ENCODE measurements at places on chromosomes 2 and 18. TPM values are rescaled to one million over a fixed set of nuclear protein-coding genes. Genes with fewer than 3 reads are reported as not detected.
A peak's percentile ranks its signal among the peaks of the same experiment; 100 is the strongest.

GRCh38 chr18:12839526-12840196 is 44.4 kb downstream of the PTPN2 start:
- DNase-seq: no peak

GRCh38 chr18:2716394-2717326 is 61.1 kb downstream of the SMCHD1 start:
- DNase-seq: no peak

DNA sequence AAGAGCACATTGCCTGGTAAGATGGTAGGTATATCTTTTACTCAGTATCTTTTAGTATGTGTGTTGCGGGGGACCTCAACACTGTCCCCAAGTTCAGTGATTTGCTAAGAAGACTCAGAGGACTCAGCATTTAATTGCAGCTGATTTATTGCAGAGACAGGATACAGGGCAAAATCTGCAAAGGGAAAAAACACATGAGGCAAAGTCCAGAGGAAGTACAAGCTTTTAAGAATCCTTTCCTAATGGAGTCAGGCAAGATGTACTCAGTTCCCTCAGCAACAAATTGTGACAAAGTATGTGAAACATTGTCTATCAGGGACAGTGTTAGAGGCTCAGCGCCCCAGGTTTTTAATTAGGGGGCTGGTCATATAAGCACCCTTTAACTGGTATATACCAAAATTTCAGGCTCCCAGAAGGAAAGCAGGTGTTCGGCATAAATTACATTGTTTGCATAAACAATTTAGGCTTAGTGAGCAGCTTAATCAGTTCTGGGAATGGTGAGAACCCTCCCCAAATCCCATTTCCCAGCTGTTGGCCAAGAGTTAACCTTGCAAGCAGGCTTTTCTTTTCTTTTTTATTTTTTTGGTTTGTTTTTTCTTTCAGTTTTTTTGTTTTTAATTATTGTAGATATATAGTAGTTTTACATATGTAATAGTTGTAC is 41.7 kb downstream of the RAB3GAP1 start:
- no peak for DNase-seq

DNA sequence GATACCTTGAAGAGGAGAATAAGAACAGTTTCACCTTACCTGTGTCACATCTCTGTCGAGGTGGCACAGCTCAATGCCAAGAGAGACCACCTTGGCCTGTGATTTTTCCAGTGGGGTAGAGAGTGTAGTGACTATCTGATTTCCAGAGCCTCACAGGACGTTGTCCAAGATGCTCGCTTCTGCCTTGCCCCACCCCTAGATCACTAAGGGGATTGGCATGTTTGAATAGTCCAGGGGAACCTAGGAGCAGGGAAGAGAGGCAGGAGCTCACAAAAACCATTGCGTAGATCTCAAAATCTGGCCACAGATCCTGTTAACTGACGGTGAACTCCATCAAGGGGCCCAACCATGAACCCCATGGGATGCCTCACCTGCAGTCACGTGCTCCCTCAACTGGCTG is 24.2 kb downstream of the TMEM178A start:
- no peak for DNase-seq

COLEC12 gene
- total RNA-seq: 2.0 TPM

GRCh38 chr2:28365158-28365557 is 27.5 kb upstream of the FOSL2 start:
- DNase-seq: no peak

DQX1 gene
- total RNA-seq: 0.71 TPM

GRCh38 chr2:27955384-27956161 is 65.0 kb downstream of the BABAM2 start:
- no peak for DNase-seq

DNA sequence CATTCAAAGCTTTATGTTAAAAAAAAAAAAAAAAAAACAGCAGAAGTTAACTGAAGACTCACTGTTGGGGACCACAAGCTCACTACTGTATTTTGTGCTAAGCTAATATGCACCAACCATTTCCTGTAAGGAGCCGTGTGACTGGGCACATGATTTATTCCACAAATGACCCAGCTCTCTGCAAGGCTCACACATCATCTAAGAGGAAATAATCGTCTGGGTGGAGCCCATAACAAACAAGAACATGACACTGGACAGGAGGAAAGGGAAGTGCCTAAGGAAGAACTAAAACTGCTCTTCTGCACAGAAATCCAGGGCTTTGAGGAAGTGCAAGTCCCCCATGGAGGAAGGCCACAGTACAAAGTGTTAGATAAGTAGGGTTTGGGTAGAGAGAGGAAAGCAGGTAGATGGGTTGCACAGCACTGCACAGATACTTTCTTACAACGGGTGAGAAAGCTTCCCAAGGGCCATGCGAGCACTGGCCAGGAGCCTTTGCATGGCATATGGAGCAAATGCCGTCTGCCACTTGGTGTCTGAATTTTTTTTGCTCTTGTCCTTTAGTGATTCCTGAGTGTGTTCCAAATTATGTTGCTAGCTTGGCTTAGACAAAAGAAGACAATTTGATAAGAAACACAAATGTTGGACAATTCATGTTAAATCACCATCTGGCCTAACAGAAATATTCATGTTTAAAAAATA is 24.4 kb downstream of the NFE2L2 start:
- DNase-seq: no peak

- no peak for DNase-seq
Measured at GRCh38 chr2:150309311-150310080, 178.0 kb downstream of the RND3 start.

DNA sequence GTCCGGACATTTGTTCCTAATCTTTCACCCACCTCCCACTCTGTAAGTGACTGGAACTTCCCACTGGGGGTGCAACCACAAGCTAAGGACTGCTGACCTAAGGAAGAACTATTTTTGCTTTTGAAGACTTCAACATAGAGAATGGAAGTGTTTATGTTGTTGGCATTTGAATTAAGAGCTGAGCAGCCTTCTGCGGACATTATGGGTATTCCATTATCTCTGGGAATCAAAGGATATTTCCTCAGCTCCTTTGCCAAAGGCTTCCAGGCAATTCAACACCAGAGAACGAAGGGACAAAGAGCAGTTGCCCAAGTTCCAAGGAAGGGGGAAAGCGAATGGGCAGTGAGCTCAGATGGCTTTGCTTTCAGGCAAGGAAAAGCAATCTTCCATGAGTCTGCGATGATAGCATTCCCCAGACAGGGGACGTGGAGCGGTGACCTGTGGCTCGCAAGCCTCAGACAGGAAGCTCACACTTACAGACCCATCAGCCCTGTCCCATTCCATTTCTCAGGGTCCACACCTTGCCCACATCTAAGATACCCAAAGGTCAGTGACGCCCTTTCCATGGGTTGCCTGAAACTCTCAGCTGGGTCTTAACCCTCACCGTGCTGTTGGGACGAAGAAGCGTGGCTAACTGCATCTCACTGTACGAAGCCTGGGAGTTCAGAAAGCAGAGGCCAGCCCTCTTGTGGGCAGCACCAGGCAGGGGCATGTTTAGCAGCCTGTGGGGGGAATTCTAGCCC is 116.8 kb downstream of the COPS8 start:
- no peak for DNase-seq

GRCh38 chr18:50578030-50578429 is 18.1 kb downstream of the MAPK4 start:
- no peak for DNase-seq

GRCh38 chr18:46141199-46141598 is 37.0 kb downstream of the HAUS1 start:
- DNase-seq: no peak

ECEL1 gene
- total RNA-seq: 3.8 TPM

DNA sequence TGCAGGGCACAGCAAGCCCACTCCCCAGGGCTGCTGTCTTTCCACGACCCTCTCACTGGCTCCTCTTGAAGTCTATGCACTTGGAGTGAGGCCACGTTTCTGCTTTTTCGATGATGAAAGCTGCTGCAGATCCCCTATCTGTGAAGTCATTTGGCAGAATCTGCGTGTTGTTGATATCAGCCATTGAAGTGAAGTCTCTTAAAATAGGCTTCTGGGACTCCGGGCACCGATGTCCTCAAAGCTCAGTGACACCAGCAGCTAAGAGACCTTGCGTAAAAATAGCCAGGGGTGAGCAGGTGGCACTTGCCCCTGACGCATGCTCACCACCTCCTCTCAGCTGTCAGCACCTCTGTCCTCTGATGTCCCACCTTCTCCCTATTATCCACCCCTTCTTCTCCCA is 89.4 kb upstream of the FHL2 start:
- DNase-seq: no peak

DNA sequence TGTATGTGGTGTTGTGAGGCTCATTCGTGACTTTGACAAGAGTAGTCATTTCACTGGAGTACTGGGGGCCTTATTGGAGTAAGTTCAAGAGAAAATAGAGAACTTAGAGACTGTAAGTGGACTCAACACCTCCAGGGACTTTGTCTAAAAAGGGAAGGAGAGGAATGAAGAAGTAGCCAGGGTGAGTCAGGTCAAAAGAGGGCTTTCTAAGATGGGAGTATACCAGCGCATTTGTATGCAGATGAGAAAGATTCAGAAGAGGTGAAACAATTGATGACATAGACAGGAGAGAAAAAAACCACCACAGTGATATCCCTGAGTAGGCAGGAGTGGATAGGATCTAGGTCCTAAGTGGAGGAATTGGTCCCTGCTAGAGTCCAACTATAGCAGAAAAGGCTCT is 246.8 kb downstream of the IKZF2 start:
- no peak for DNase-seq

SUCLG1 gene
- total RNA-seq: 40.2 TPM

WDR54 gene
- 138 TPM for total RNA-seq

GRCh38 chr2:38487852-38488251 is 110.8 kb upstream of the ATL2 start:
- DNase-seq: no peak

- DNase-seq: no peak
Measured at GRCh38 chr18:61850756-61851155, 42.1 kb downstream of the RNF152 start.

- DNase-seq: no peak
Measured at GRCh38 chr2:172072706-172073105, 12.6 kb upstream of the DLX1 start.

DNA sequence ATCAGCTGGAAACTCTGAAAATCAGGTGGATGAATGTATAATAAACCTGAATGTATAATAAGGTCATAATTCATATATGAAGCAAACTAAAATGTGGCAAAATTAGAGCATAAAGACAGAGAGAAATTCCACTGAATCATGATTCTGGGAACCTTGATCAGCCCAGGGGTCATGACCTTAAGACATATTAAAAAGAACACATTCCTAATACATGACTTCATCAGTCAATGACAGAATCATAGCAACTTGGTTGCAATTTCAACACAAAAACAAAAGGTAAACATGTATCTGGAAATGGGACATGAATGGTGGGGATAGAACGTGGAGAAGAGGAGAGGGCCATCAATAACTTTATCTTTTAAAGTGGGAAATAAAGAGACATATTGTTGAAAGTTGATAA is 17.6 kb downstream of the AFF3 start:
- no peak for DNase-seq

GRCh38 chr2:128510701-128511397 is 192.2 kb upstream of the HS6ST1 start:
- DNase-seq: no peak

DNA sequence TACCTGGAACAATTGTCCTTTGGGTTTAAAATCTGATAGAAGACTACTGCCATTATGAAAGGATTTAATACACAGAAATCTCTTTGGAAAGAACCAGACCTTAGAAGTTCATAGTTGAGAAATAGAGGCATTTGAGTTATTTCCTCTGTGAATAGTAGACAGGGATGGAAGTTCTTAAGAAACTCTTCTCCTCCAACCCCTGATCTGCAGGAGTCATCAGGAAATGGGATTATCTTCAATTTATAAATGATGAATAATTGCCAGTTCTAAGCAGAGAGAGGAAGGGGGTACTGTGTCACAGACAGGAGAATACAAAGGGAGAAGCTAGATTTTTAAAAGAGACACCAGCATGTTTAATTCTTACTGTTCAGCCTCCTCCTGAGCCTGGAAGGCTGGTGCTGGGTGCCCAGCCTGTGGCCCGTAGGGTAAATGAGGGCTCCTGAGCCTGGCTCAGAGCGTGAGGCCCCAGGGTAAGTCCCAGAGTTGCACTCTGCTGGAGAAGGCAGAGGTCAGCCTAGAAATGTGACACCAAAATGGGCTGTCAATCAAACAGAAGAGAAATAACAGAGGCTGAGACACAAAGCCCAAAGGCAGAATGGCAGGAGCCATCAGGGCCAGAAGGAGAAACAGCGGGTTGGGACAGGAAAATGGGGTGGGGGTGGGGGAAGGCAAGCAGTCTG is 58.2 kb upstream of the PKDCC start:
- DNase-seq: peak; percentile 32

GRCh38 chr18:58143386-58143785 is 99.4 kb downstream of the NEDD4L start:
- no peak for DNase-seq

DNA sequence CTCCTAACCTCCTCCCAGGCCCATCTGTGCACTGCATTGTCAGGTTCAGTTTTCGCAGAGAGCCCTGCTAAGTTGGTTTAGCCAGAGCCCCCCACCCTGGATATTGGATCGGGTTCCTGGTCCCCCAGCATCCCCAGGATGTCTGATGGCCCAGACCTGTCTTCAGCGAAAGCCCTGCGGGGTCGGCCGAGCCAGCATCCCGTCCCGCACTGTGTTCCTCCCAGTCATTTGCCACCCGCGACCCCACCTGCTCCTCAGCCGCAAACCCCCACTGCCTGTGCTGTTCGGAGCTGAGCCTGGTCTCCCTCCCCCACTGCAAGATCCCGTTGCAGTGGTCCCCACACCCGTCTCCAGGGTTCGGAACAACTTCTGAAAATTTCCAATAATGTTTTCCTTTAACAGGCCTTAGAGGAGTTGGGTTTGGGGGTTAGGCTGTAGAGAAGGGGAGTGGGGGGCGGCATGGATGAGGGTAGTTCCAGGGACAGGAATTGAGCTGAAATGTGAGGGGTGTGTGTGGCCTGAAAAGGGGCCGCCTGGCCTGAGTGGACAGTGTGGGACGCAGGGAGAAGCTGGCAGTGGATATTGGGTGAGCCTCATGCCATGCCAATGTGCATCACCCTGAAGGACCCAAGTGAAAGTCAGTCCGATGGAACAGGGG is 1.6 kb upstream of the COPS9 start:
- DNase-seq: no peak

POLR1B gene
- 20.1 TPM for total RNA-seq

- DNase-seq: no peak
Measured at GRCh38 chr2:853203-853870, 97.3 kb upstream of the SNTG2 start.

SLC23A3 gene
- 1.4 TPM for total RNA-seq

GRCh38 chr2:172438741-172439508 is 11.5 kb downstream of the ITGA6 start:
- no peak for DNase-seq

DNA sequence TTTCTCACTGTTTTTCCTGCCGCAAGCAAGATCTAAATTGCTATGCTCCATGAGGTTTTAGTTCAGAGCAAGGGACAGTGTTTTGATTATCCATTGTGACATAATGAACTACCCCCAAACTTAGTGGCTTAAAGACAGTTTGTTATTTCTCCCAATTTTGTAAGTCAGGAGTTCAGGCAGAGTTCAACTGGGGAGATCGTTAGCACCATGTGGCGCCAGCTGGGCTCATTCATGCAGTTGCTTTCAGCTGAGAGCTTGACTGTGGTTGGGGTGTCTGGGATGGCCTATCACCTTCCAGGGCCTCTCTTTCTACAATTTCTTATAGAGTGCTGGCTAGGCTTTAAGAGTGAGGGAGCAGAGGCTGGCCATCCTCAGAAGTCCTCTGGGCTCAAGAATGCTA is 382.9 kb upstream of the CELF4 start:
- no peak for DNase-seq

- DNase-seq: no peak
Measured at GRCh38 chr18:398935-399630, 101.4 kb downstream of the COLEC12 start.

All from neural progenitor cell (in vitro differentiated cells).